Mucosa of descending colon (tissue), 3 donors: ENCODE measurements at places on chromosomes 6 and 20. TPM values are rescaled to one million over a fixed set of nuclear protein-coding genes. Genes with fewer than 3 reads are reported as not detected.

The SGK2 gene
- 60.4 TPM for total RNA-seq

The BLOC1S5 gene
- 13.8 TPM for total RNA-seq

The MACROD2 gene
- total RNA-seq: 3.2 TPM

The BPIFB3 gene
- total RNA-seq: not detected

The PTGIS gene
- total RNA-seq: 3.8 TPM

The CRYBG1 gene
- total RNA-seq: 93.0 TPM

The CNR1 gene
- 3.5 TPM for total RNA-seq

The GRIK2 gene
- 1.5 TPM for total RNA-seq

The LCA5 gene
- 0.43 TPM for total RNA-seq

The OXT gene
- total RNA-seq: not detected

The DNAH8 gene
- 0.03 TPM for total RNA-seq

The CST7 gene
- total RNA-seq: 1.4 TPM

The LKAAEAR1 gene
- total RNA-seq: not detected

DNA sequence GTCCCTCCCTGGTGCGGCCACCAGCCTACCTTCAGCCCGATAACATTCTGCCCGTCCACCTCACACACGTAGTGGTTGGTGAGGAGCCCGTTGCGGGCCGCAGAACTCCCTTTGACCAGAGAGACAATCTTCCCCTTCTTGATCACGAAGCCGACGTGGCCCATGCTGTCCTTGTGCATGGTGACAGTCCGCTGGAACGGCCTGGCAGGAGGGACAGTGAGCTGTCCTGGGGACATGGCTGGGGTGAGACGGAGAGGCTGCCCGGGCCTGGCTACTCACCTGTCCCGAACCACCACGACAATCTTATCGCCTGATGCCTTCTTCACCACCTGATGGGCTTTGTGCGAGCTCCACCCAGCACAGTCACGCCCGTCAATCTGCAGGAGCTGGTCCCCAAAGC is 16.6 kb downstream of the SDCBP2 start:
- DNase-seq: no peak

DNA sequence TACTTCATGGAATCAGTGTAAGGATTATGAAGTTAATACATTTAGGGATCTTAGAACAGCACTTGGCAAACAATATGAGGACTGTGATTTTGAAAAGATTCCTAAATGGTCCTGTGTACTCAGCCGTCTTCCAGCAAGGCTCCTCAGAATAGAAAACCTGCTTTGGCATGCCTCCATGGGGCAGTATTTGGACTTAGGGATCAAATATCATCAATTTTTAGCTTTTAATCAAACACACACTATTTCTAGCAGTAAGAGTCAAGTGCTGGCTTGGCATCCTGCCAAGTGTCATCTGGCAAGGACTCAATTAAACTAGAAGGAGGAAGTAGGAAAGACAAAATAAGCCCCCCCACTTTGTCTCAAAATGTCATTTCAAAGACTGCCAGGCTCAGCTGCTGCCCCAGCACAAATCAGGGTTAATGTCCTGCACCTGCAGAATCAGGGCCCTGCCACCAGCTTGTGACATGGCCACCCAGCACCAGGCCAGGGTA is 40.8 kb downstream of the IYD start:
- no peak for DNase-seq

DNA sequence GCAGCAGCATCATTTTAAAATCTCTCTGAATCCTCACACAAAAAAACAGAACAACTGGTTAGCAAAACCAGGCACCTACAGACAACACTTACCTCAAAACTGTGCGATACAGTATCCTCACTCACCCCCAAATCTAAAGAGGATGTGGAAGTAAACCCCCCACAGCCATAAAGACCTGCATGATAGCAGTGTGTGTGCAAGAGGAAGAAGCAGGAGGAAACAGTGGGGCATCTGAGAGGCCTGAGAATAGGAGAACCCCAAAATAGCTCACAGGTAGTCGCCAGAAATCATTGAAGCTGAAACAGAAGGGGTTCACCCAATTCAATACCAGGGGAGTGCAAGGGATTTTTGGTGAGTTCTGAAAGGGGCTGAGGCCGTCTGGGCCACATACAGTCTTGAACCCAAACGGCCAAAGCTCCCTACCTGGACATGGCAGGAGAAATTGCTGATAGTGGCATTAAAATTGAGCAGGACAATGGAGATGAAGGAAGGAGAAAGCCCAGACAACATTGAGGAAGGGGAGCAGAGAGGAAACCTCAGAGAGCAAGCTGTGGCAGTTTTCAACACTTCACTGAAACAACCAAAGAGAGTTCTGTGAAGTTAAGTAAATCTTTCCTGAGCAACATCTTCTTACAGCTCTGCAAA is 129.7 kb downstream of the FIG4 start:
- DNase-seq: no peak

DNA sequence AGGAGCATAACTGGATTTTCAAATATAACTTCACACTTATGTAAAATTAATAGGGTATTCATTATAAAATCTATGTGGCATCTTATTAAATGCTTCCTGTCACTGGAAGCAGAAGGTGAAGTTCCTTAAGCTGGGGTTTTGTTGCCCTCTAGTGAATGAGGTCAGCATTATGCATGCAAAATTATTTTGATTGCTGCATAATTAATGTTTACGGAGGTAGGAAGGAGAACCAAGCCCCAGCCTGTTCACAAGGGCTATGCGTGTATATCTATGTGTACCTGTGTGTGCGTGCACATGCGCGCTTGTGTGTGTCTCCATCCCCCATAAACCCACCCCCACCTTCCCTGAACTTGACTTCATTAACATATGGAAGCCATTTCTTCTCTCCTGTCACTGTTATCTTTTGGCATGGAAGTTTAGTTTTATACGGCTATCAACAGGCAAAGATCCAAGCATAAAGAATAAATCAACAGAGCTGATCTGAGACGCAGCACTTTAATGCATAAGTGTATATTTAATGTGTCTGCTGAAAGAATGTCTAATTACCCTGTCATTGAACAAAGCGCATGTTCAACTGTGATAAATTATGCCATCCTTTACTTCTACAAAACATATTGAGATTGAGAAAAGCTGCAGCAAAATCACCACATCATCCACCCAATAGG is 90.2 kb upstream of the CDH4 start:
- DNase-seq: no peak

- no peak for DNase-seq
Measured at GRCh38 chr20:49444553-49444990, 37.9 kb downstream of the KCNB1 start.

DNA sequence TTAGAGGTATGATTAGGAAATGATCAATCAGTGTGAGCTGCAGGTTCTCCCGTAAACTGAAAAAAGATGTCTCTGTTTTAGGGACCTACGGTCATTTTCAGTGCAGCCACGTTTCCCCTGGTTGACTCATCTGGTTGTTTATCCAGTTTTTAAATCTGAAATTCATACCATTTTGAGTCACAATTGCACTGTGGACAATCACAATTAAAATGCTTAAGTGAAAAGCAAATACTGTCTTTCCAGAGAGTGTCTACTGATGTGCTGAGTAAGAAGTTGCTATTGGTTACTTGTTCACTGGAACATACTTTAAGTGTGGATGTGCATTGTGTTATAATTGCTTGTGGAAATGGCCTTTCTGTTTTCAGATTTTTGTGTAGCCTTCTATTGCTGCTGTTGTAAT is 305.1 kb upstream of the SASH1 start:
- no peak for DNase-seq

DNA sequence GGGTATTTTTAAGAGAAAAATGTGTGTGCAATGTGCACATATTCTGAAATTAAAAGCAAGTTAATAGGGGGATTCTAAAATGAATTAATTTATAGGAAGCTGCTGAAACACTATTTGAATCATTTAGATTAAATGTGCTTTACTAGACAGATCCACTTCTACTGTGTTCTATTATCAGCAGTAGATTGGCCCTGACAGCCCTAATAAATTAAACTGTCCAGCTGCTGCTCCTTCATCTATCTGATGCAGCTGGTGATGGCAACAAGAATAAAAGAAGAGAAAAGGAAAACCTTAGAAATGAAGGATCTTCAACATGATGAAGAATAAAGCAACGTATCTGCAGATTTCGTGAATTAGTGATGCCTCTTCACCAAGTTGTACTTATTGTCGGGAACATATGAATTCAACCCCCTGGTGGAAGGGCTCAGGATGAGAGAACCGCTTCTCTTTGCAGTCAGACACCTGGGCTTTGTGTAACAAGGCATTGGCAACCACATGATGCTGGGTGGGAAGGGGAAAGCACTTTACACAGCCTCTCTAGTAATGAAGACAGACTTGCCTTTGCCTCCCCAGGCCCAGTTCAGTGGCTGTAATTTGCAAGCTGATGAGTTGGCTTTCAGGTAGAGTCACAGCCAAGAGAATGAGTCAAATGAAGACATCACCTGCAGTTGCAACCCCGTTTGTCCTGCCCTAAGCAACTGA is 94.4 kb downstream of the LAMP5 start:
- DNase-seq: no peak

DNA sequence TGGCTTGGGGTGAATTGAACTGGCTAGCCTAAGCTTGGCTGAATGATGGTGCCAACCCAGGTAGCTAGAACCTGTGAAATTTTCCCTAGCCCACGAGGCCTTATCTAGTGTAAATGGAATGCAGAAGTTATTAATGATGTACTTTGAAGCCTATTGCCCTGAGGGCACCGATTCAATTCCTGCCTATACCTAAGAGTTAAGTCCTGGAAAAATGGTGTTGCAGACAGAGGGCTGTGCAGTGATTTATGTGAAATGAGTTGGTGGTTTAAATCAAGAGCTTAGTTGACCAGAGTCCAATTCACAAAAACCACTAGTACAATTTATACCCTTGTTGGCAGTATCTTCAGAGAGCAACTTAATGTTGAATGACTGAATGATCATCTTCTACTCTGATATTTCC is 373.8 kb upstream of the JAG1 start:
- DNase-seq: no peak

DNA sequence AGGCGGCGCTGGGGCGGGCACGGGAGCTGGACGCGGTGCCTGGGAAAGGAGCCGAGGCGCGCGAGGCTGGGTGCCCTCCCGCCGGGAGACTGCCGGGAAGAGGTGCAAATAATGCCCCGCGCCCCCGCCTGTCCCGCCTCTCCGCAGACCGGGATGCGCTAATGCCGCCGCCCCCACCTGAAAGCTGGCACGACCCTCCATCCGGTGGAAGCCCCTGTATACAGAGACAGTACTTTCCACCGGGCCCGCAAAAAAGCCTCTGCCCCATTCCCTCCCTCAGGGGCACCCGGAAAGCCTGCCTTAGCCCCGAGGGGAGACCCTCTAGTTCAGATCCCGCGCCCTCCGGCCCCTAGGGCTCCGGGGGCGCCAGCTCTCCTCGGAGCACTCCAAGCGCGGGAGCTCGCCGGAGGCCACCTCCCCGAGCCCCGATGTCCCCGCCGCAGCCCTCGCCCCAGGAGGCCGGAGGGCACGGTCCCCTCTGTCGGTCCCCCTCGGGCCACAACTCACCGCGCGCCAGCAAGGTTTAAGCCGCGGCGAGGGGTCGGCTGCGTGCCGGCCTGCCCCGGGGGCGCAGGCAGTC is 1.2 kb downstream of the GRM4 start:
- DNase-seq: no peak

- no peak for DNase-seq
Measured at GRCh38 chr6:26553264-26553634, 15.1 kb downstream of the HMGN4 start.

DNA sequence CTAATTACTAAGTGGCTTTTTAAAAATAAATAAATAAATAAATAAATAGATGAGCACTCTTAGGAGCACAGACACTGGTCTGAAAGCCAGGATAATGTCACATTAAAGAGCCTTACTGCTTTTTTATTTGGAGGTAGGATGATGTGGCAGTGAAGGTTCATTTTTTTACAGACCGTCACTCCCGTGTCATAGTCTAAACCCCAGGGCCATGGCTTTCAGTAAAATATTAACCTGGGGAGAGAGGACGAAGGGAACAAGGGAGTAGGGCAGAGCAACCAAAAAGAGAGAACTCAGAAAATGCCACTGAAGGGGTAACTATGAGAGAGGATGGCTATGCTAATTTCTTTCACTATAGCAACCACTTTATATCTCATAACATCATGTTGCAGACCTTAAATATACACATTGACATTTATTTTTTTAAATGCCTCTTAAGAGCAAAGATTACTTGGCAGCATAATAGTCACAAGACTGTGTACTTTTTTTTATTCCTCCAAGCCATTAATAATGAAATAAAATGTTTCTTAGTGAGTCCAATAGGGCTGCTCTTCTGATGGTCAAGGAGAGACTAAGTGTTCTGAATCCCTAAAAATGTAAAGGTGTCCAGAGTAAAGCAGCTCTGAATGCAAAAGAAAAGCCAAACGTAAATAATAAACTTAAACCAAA is 100.9 kb upstream of the SIM1 start:
- no peak for DNase-seq

DNA sequence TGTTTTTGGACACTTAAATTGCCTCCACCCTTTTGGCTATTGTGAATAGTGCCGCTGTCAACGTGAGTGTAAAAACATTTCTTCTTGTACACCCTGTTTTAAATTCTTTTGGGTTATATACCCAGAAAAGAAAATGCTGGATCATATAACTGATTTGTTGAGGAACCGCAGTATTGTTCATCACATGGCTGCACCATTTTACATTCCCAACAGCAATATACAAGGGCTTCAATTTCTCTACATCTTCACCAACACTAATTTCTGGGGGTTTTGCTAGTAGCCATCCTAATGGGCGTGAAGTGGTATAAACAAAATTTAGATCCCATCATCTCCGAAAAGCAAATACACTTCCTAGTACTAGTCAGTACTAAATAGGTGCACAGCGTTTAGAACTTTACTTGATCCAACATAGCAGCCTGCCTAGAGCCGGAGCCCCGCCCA is 579 bp upstream of the BPHL start:
- no peak for DNase-seq
